Right renal pelvis (tissue), 4 donors: ENCODE measurements at places on chromosomes 13 and 19.

- peak; percentile 81 for DNase-seq
Measured at GRCh38 chr19:517721-518597, 10.7 kb downstream of the TPGS1 start.

DNA sequence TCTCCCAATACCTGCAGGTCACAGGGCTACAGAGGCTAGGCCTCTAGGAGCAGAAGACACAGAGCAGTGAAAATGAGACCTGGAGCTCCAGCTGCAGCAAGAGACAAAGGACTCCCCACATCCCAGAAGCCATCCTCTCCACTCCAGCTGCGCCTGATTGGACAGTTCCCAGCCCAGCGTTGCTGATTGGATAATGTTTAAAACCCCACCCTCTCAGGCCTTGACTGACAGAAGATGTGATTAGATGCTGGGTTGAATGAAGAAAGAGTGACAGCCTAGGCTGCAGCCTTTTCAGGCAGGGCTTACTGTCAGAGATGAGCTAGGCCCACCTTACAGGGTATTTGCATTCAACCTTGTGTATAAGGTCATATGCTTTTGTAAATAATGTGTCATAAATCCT lies 59.4 kb downstream of the ZNF708 start:
- no peak for DNase-seq

DNA sequence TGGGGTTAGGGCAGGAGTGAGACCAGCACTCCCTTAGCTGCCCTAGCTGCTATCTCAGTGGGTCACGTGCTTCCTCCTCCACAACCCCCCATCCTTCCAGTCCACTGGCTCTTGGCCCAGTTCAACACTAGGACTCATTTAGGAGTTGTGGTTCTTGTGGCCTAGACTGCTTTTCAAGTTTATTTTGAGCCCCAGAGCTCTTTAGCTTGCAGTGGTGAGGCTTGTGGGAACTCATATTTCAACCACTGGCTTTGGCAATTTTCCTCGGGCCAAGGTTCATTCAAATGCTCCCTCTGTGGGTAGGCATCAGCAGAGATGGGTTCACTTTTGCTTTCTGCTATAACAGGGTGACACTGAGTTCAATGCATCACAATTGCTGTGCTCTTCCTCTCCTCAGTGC lies 436.2 kb upstream of the SLITRK5 start:
- DNase-seq = no peak

DNA sequence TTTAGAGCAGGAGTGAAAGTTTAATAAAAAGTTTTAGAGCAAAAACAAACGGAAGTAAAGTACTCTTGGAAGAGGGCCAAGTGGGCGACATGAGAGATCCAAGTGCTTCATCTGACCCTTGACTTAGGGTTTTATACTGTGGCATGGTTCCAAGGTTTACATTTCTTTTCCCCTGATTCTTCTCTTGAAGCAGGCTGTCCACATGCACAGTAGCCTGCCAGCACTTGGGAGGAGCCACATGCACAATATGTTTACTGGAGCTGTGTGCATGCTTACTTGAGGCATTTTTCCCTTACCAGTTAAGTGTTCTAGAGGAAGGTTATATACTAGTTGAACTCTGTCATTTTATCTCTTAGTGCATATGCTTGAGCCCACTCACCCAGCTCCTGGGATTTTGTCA lies 295.6 kb downstream of the TBC1D4 start:
- DNase-seq = no peak

GRCh38 chr19:4061178-4061682 lies 5.5 kb downstream of the ZBTB7A start:
- no peak for DNase-seq

DNA sequence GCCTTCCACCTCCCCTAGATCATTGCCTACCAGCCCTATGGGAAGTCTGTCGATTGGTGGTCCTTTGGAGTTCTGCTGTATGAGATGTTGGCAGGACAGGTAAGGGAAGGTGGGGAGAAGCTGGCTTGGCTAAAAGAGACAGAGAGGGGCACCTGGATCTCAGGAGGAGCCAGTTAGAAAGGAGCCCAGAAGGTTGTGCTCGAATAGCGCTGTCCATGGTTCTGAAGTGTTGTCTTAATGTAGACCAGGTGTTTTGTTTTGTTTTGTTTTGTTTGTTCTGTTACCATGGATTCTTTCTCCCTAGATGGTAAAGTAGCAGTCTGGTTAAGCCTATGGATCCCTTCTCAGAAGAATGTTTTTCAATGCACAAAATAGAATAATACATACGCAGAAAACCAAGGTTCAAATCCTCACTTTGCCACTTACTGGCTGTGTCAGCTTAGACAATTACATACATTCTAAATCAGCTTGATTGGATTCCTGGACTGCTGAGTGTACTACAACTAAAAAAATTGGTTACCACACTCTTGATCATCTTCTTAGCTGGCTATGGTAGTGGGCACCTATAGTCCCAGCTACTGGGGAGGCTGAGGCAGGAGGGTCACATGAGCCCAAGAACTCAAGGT lies 5.9 kb upstream of the CACNG7 start:
- peak; percentile 61 for DNase-seq

GRCh38 chr13:39130301-39130700 lies 92.0 kb downstream of the NHLRC3 start:
- DNase-seq = no peak

DNA sequence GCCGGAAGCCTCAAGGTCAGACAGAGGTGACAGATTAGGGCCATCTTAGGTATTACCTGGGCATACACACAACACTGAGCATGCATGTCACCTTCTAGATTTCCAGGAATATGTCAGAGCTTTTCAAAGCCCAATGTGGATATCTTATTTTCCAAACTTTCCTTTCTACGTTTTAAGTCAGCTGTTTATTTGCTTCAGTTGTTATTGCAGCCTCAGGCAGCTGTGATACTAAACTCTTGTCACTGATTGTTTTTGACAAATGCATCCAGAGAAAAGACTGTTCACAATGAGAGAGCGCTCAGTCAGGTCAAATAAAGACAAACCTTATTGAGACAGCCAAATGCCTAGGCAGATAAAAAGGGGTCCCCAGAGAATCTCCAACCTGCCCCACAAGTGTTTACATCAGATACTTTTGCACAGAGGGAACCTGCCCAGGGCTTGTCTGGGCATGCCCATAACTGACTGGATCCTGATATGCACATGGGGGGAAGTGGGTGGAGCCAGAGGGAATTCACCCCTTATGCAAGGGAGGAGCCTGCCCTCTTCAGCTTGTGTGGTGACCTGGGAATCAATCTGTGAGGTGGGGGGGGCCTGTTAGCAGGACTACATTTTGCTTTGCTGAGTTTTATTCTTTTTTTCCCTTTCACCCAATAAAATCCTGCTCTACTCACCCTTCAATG lies 28.5 kb downstream of the MED4 start:
- no peak for DNase-seq

DNA sequence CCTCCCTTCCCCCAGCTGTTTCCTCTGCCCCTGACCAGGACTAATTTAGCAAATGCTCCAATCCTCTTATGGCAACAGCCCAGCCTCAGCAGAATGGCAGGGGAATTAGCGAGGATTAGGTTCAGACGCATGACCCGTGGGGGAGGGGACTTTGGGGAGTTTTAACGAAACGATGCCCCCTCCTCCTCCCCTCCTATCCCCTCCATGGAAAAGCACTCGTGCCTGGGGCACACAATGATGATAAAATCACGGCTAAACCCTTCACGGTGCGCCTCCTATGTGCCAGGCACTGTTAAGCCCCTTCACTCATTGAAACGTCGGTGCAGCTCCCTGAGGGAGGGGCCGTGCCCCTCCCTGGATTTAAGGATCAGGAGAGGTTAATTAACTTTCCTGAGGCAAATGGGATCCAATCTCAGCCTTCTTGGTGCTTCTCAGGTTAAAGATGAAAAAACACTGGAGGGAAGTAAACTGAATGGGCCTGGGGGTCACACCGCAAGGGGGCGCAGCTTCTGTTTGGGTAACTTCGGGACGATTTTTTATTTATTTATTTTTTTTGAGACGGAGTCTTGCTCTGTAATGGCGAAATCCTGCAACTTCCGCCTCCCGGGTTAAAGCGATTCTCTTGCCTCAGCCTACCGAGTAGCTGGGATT lies 10.1 kb upstream of the TPRX2 start:
- no peak for DNase-seq

- no peak for DNase-seq
Measured at GRCh38 chr19:16721051-16721450, 1.4 kb downstream of the NWD1 start.

DNA sequence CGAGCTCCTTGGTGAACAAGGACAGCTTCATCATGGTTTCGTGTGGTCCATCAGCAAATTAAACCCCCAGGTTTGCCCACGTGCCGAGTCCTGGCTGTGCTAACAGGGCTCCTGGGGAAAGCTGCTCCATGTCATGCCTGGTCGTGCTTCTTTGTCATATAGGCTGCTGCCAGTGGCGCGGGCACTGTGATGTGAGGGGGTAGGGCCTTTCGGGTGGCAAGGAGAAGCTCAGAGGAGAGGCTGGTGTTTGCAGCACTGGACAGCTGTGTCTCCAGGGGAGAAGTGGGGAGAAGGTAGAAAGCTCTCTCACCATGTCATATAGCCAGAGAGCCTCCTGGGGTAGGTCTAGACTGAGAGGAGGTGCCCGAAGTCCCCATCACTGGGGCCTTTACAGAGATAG lies 13.3 kb downstream of the VSTM2B start:
- DNase-seq = no peak

GRCh38 chr19:4449022-4449638 lies 8.5 kb downstream of the UBXN6 start:
- no peak for DNase-seq

DNA sequence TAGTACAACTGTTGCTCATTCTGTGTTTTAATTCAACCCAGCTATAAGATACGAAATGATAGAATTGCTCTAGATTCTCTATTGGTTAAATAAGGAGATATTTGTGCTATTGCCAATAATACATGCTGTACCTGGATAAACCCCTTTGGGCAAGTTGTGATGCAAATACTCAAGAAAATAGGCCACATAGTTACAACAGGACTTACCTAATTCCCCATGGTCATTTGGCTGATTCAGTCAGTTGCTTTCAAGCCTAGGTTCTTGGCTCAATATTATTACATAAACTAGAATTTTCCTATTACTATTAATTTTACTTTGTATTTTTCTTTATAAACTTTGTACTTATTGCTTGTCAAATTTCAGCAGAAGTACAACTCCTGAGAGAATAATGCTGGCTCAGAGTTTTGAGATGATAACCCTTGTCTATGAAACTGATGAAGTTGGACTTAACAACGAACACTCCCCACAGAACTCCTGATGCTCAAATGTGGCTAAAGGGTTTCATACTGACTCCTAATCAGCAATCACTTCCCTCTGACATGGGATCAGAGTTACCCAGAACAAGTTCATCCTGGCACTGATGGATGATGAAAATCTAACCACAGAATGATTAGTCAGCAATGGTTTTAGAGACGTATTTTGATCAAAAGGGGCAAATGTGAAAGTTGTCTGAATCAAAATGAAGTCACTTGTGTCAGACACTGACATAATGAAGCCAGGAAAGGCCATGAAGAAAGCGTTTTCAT lies 221.1 kb downstream of the ITGBL1 start:
- DNase-seq = no peak

- DNase-seq = no peak
Measured at GRCh38 chr19:317710-318508, 26.7 kb downstream of the MIER2 start.

- DNase-seq = no peak
Measured at GRCh38 chr13:31198519-31198918, 1.3 kb upstream of the B3GLCT start.
